ENCODE measurements at places on chromosomes 6 and 20.

- DNase-seq: no peak
Measured at GRCh38 chr20:25863536-25864325, 167.1 kb upstream of the ZNF337 start.

DNA sequence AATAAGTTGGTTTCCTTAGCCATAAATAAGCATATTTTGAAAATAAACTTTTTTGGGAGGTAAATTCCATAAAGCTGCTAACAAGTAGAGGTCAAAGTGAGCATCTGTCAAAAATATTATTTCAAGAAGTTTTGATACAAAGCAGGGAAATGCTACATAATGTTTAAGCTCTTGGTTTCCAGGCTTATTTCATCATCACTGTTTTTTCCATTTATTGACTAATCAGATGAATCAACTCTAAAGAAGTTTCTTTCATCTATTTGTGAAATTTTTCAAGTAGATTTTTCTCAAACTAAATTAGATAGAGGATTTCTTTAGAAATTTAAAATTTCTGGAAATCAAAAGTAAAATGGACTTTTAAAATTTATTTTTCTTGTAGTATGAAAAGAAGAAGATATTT is 89.5 kb upstream of the TBX18 start:
- DNase-seq: no peak

- DNase-seq: no peak
Measured at GRCh38 chr6:129089357-129089756, 206.4 kb downstream of the LAMA2 start.

DNA sequence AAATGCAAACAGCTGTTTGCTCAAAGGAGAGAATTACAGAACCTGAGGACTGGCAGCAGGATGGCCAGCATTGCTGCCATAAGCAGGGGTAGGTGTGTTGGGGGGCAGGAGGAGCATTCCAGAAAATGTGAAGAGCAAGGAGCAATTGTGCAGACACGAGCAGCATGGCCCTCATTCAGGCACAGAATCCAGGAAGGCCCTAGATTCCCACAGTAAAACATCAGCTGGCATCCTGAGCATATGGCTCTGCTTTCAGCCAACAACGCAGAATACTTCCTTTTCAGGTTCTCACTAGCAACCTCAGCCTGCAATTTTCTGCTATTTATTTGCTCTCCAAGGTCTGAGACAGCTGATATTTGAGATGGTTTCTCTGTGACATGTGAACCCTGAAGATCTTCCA is 243.4 kb upstream of the POU3F2 start:
- no peak for DNase-seq

GRCh38 chr6:38722038-38722437 is 6.9 kb downstream of the DNAH8 start:
- no peak for DNase-seq
